ENCODE measurements at places on chromosomes 6 and 20.

GRCh38 chr20:10864076-10864672, 190.4 kb upstream of the JAG1 start:
- DNase-seq, result no peak

- no peak for DNase-seq
These were observed 197.8 kb downstream of the TFAP2B start for GRCh38 chr6:51016489-51016888.

GRCh38 chr20:23060629-23061028, 11.2 kb upstream of the THBD start:
- DNase-seq, result no peak

GRCh38 chr6:161631676-161632194, 357.9 kb upstream of the AGPAT4 start:
- no peak for DNase-seq

GRCh38 chr6:122130026-122130348, 269.5 kb upstream of the HSF2 start:
- no peak for DNase-seq

DNA sequence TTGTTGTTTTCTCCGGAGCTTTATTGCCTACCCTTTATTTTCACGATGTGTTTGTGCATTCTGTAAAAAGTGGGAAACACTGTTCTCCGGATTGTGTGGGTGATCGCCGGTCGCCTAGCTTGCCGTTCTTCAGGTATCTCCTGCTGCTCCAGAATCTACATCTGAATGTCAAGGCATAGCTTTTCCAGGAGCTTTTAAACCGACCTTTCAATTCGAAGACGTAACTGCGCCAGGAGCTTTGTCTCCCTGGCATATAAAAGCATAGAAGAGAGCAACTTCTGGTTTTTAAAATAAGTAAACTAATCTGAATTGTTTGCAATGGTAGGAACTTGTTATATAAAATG, 96.0 kb downstream of the HFE start:
- DNase-seq, result no peak

- DNase-seq, result no peak
These were observed 140.3 kb downstream of the TBX18 start for GRCh38 chr6:84623956-84624680.

Measured in suppressor macrophage (primary cell).